ENCODE measurements at places on chromosomes 7 and 10.

GRCh38 chr10:89738551-89739209, 37.3 kb downstream of the KIF20B start:
- no peak for DNase-seq

- DNase-seq: no peak
Measured at GRCh38 chr7:117412946-117413559, 14.2 kb downstream of the ASZ1 start.

GRCh38 chr7:4277936-4278335, 404.2 kb upstream of the FOXK1 start:
- DNase-seq: no peak

DNA sequence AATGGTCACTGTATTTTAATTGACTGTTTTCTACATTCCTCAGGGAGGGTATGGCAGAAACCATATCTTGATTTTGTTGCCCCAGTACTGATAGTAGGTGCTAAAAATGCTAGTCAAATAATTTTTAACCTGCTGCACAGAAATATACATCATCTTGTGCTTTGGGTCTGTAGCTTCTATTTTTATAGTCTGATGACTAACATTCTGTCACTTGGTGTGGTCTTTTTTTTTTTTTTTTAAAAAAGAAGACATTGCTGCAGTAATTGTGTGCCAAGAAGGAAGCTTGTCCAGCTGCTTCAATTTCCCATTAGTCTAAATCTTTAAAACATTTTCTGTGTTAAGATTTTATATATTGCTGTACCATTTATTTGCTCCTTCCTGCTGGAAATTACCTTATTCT, 83.6 kb downstream of the ICA1 start:
- DNase-seq: no peak

DNA sequence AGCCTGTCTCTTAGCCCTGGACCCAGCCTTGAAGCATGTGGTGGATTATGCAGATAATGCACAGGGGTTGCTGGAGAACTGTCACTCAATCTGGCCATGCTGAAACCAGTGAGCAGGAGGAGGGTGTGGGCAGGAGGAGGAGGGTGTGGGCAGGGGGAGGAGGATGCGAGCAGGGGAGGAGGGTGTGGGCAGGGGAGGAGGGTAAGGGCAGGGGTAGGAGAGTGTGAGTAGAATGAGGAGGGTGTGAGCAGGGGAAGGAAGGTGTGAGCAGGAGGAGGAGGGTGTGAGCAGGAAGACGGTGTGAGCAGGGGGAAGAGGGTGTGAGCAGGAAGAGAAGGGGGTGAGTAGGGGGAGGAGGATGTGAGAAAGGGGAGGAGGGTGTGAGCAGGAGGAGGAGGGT, 18.8 kb downstream of the CAMK2B start:
- no peak for DNase-seq

DNA sequence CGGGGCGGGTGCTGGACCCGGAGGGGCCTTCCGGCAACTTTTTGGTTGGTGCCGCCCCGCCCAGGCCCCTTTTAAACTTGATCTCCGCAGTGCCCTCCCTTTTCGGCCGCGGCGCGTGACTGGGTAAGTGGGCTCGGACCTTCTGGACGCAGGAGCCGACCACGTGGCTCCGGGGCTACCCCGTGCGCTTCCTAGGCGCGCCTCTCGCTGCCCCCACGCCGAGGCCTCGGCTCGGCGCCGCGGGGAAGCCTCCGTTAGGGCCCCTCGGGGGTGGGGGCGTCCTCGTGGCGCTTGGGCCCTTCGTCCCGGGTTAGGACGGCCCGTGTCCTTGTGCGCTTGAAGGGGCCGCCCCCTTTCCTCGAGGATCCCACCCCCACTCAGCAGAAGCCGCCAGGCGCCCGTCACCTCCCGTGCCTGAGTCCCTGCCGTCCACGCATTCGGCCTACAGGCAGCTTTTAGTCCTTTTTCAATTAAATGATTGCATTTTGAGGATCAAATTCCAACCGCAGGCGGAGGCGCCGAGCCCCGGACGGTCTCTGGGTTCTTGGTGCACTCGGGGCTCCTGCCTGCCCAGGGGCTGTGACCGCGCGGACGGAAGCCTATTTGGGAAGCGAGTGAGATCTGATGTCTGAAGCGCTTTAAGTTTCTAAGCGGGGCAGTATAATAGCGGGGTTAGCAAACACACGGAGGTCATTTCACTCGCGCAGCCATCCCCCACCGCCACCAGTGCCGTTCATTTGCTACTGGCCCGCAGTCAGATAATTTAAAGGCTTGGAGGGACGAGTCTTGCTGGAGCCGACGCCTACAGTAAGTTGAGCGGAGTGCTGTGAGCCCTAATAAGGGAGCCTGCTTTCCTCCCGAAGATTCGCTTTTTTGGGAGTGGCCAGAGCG, 31.8 kb upstream of the TOMM7 start:
- DNase-seq: peak; percentile 75

DNA sequence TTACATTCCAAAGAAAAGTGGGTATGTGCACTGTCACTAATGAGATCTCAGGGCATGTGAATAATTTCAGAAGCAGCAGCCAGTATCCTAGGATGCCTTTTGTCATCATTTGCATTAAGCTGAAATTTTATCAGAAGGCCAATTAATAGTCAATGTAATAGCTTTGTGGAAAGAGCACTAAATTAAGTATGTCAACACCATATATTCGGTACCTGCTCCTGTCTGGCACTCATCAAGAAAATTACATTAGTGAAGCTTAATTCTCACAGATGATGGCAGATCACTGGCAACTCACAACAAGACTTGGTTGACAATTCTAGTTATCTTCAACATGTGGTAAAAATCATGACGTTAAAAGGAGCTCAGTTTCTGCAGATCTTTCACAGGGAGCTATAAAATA, 271.4 kb downstream of the PARD3 start:
- no peak for DNase-seq

DNA sequence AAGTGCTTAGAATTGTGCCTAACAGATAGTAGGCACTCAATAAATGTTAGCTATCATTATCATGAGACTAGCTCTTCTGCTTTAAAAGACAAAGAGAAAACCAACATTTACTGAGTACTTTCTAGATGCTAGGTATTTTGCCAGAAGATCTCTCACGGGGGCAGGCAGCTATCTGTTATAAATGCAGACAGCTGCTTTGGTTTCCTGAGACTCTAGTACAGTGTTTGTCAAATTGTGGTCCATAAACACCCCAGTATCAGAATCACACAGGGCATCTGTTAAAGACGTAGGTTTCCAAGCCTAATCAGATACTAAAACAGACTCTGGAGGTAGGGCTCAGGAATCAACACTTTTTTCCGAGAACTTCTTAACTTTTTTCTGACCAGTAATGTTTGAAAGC, 13.9 kb downstream of the FAM133B start:
- no peak for DNase-seq

All from activated T-cell treated with anti-CD3 and anti-CD28 coated beads, Interleukin-2, amount 50 U/mL, for 4 hours (primary cell).